Right cardiac atrium (tissue), 5 donors: ENCODE measurements at places on chromosomes 2 and 18.

- DNase-seq: no peak
These were observed 30.7 kb upstream of the KLHL14 start for GRCh38 chr18:32803568-32803967.

DNA sequence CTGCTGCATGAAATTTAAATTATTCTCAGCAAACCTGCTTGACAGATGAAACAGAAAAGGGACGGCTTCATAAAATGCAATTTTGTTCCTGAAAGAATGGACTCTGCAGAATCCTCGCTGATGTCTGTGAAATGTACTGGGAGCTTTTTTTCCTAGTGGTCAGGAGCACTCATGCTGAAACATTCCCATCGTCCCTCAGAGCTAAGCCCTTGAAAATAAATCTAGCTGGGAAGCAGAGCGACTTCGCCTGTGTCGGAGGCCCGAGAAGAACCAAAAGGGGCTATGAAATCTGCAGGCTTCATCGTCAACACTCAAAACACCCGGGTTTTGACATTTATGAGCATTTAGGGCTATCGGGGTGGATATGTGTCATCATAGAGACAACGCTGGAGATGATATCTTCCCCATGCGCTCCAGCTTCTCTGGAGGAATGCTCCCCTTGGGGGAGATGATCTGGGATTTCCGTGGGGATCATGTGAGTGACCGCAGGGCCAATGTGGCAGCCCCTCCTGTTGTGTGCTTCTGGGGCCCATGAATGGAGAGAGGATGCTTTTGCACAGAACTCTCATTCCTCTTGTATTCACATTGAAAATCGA is 182.3 kb downstream of the KLHL29 start:
- no peak for DNase-seq

- DNase-seq: no peak
These were observed 101.0 kb downstream of the PKP4 start for GRCh38 chr2:158557752-158558151.

- DNase-seq: no peak
These were observed 33.8 kb downstream of the GPC1 start for GRCh38 chr2:240469239-240469636.

GRCh38 chr2:136297312-136297711 is 179.4 kb upstream of the CXCR4 start:
- DNase-seq: no peak

DNA sequence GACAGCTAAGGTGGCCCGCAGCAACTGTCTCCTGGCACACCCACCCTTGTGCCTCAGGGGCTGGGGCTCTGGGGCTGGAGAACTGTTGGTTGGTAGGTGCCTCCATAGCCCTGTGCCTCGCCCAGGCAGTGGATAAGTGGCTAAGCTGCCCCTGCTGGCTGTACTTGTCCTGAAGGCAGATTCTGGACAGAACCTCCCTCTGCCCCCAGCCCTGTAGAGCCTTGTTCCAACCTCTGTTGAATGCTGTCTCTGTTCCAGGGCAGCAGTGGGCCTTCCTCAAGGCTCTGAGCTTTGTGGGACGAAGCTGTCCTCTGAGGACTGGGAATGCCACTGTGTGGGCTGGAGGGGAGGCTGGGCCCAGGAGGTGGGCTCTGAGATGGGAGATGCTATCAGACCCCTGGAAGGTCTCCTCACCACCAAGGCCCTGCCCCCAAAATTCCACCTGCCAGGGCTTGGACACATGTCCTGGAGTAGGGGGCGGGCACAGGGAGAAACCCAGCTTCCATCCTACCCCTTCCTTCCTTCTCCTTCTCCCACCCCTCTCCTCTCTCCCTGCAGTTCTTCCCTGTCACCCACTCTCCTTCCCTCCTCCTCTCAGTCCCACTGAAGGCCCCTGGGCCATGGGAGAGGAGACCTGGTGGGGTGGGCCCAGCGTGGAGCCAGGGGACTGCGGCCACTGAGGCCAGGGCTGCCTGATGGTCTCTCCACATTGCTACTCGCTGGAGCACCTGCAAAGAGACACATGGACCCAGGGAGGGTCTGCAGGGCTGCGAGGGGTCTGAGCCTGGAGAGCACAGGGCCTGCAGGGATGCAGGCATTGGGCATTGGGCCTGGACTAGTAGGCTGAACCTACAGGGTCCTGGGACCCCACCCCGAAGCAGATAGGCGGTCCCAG is 1.7 kb upstream of the PDCD1 start:
- peak; percentile 72 for DNase-seq

- DNase-seq: no peak
These were observed 152.6 kb downstream of the GALNT14 start for GRCh38 chr2:30985493-30986230.

DNA sequence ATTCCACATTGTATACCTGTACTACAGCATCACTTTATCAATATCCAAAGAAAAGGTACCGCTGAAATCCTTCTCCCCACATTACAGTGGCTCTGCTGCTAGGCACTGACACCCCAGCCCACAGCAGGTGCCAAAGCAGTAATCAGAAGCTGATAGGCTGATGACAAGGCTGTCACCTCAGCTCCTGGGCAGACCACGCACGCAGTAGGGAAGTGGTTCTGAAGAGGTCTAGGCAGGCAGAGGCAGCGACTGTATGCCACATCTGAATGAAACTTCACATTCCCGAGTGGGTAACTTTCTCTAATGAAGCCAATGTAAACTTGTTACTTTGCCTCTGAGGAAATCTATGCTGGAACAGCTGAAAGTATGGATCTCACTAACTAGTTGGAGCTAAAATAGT is 113.0 kb downstream of the MEP1B start:
- DNase-seq: no peak

DNA sequence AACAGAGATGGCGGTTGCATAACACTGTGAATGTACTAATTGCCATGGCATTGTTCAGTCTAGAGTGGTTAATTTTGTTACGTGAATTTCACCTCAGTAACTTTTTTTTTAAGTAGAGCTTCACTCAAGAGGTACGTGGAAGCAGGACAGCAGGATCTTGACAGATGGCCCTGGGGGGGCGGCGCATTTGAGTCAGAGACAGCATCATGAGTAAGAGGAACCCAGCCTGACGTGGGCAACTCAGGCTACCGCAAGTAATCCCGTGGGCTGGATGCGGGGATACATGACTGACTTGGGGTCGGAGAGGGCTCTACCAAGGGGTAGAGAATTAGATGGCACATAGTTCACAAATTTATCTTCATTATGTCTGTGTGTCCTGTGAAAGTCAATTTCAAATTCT is 38.1 kb upstream of the DAPL1 start:
- DNase-seq: no peak
